ENCODE measurements at places on chromosomes 4 and X.
A peak's percentile ranks its signal among the peaks of the same experiment; 100 is the strongest.

DNA sequence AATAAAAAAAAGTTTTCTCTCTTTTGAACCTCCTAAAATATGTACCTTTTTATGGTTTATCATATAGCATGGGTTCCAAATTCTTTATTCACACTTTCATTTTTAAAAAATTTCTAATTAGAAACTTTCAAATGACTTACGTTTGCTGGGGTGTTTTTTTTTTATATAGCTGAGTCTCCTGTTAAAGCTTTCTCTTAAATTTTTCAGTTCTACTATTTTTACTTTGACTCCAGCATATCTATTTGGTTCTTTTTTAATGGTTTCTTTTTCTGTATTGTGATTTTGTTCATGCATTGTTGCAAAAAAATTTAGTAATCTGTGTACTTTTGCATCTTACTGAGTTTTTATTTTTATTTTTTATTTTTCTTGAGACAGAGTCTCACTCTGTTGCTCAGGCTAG, 22.3 kb downstream of the ZNF718 start:
- DNase-seq: no peak

- DNase-seq: no peak
Observed at GRCh38 chrX:3669841-3670475, 43.5 kb downstream of the PRKX start.

- peak; percentile 92 for DNase-seq
Observed at GRCh38 chr4:152696764-152697261, 17.0 kb upstream of the TMEM154 start.

GRCh38 chr4:168440442-168441264, 39.6 kb downstream of the DDX60L start:
- DNase-seq: peak; percentile 27

DNA sequence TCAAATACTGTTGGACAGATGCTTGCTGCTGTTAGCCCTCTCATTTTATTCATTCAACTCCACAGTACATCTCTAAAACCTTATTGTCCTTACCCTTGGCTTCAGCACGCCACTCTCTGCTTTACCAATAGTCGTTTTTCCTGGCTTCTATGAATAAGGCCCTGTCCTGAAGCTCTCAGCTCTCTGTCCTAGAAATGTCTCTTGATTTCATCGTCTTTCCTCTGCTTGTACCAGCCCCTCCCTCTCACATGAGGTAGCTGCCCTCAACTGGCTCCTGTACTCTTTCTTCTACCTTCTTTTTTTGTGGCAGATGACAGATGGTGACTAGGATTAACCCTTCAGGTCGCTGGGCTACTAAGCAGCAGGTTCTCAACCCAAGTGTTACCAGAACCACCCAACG, 11.4 kb downstream of the ADGRA3 start:
- DNase-seq: no peak

All from astrocyte of the cerebellum (primary cell).